ENCODE measurements at places on chromosomes 5 and 9.

- DNase-seq: no peak
Observed at GRCh38 chr5:65805089-65805488, 83.1 kb downstream of the NLN start.

GRCh38 chr5:42064821-42065220 lies 139.7 kb downstream of the FBXO4 start:
- no peak for DNase-seq

DNA sequence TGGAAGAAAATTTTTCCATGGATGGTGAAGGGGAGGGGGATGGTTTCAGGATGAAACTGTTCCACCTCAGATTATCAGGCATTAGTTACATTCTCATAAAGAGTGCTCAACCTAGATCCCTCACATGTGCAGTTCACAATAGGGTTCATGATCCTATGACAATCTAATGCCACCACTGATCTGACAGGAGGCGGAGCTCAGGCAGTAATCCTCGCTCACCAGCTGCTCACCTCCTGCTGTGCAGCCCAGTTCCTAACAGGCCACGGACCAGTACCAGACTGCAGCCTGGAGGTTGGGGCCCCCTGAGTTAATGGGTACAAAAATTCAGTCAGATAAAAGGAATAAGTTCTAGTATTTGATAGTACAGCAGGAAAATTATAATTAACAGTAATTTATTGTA lies 337.2 kb downstream of the NPR3 start:
- no peak for DNase-seq

DNA sequence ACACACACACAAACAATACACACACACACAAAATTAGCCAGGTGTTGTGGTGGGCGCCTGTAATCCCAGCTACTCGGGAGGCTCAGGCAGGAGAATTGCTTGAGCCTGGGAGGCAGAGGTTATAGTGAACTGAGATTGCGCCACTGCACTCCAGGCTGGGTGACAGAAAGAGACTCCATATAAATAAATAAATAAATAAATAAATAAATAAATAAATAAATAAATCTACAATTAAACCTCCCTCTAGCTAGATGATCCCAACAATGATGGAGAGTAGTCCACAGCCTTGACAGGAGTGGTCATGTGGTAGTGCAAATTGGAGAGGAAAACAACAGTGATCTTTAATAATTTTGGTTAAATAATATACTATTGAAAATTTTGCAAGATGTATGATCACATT lies 1739.0 kb upstream of the C9orf72 start:
- no peak for DNase-seq

- peak; percentile 75 for DNase-seq
Observed at GRCh38 chr9:36572515-36573418, at the start of gene MELK. Gene MELK, plus strand, starts transcription at chr9:36572895. Its CDS starts 8,787 bp downstream, at chr9:36581682.

Measured in stimulated activated CD4-positive, alpha-beta T cell treated with anti-CD3 and anti-CD28 coated beads, Interleukin-4, amount 100 ng/mL, for 4 hours (primary cell).